Activated CD4-positive, alpha-beta T cell treated with anti-CD3 and anti-CD28 coated beads, Interleukin-2, amount 50 U/mL, for 24 hours (primary cell): ENCODE measurements at places on chromosomes 1 and 21.

DNA sequence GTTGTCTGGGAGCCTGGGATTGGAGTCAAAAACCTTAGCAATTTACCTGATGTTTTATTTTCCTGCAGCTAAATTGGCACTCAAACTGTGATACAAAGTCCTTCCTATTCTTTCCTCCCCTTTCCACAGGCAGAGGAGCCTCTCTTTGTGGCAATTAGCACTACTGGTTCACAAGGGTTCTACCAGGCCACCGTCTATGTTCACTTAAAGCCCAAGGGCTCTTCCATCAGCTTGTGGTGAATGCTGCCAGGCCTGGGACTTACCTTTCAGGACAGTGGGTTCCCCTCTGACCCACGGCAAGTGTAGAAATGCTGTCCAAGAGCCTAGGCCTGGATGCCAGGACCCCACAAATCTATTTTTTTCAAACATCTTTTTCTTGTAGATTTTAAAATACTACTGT lies 251.9 kb upstream of the B3GALT2 start:
- no peak for DNase-seq

DNA sequence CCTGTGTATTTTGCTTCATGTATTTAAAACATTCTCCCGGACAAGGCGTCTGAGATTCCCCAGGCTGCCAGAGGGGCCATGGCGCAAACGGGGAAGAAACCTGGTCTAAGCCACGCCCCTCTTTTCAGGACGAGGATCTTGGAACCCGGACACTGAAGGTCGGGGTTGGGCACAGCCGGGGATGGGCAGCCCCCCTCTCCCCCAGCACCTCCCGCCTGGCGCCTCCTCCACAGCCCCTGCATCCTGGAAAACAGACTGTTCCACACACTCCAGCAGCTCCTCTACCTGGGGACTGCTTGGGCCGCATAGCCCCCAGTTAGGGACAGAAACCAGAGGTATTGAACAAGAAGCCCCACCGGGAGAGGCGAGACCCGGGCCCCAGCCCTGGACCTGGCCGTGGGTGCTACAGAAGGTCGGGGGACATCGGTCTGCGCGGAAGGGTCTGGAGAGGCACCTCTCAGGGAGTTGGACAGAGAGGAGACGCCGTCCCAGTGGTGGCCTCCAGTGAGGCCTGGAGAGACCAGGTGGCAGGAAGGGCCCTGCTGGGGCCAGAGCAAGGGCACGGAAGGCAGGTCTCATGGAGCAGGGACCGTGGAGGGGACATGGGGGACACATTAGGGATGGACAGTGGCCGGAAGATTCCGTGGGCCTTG lies 5.4 kb downstream of the TP73 start:
- DNase-seq = no peak

GRCh38 chr1:26677306-26678115 lies 18.3 kb upstream of the ARID1A start:
- DNase-seq = no peak

DNA sequence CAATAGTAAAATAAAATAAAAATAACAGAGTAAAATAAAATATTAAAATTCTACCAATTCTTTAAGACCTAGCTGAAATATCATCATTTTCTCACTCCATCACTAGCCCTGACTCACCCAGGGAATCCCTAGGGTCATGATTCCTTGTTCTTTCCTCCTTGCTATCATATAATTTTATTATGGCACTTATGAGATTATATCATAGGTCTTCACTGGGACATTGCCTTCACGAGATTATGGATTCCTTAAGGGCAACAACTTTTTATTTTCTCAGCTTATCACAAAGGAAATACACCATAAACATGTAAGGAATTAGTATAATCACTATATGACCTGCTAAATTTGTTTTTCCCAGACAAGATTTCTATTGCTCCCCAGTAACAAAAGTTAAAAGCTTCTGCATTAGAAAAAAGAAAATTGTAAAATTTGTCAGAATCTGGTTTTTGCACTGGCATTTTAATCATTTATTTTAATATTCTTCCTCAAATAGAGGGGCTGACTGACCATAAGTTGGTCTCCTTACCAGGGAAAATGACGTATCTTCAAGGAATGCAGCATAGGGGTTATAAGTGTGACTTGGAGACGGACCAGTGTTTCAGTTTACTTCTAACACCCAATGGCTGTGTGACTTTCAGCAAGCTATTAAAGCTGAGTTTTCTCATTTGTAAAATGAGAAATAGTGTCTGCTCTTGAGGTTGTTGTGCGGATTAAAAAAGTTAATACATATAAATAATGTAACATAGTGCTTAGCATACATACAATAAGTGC lies 8.8 kb upstream of the CLCA4 start:
- no peak for DNase-seq

GRCh38 chr1:162889989-162890388 lies 29.0 kb upstream of the CCDC190 start:
- DNase-seq = no peak

- DNase-seq = no peak
Measured at GRCh38 chr1:6123083-6123482, 57.0 kb downstream of the CHD5 start.
